ENCODE measurements at places on chromosomes 12 and 14. TPM values are rescaled to one million over a fixed set of nuclear protein-coding genes. Genes with fewer than 3 reads are reported as not detected.

The MIP gene
- total RNA-seq = not detected

The ASB8 gene
- 26.7 TPM for total RNA-seq

The GCH1 gene
- total RNA-seq = 0.56 TPM

The PHC1 gene
- 9.7 TPM for total RNA-seq

The TMEM119 gene
- 8.1 TPM for total RNA-seq

The HIGD1C gene
- not detected for total RNA-seq

The AICDA gene
- total RNA-seq = not detected

DNA sequence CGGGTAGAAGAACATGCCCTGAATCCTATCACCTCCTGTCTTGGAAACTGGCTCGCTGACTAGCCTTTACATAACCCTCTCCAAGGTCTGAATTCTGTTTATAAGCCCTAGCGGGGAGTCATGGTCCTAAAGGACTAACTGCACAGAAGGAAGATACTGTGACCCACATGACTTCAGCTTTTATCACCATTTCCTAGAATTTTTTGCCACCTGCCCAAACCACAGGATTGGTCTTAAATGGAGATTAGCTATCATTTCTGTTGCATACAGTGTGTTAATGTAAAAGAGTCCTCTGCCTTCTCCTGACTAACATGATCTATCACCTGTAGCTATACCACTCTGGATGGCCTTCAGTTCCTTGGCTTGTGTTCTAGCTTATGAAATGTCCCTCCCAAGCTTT is 319.2 kb downstream of the DUSP6 start:
- DNase-seq = no peak

DNA sequence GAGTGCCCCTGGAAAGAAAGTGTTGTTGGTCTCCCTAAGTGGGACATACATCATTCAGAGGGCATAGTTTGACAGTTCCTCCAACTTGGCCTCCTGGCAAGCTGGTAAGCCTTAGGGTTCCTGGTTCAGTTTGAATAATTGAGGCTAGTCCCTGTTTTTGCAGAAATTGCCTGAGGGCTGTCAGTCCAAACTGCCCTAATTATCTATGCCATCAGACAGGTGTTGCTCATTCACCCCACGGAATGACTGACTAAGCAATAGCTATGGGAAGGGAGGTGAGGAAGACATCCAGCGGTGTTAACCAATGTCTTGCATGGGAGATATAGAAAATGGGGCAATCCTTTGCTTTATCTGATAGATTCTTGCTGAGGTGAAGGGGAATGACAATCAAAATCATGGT is 37.6 kb downstream of the SPTSSA start:
- DNase-seq = no peak

DNA sequence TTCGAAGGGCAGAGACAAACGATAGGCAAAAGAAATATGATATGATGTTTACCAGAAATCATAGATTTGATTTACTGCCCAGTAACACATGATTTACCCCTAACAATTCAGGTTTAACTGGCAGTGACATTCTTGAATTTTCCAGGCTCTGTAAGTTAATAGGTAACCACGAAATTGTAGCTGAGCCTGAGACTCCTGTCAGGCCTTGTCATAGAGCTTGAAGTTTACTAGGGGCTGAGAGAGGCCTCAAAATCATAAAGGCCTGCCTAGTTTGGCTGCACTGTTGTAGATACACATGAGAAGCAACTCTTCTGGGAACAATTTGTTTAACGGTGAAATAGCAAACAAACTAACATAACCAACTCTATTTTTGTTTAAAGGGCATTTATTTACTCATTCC is 3.3 kb downstream of the ERP27 start:
- no peak for DNase-seq

- no peak for DNase-seq
Measured at GRCh38 chr14:93893661-93894261, 33.4 kb upstream of the FAM181A start.

DNA sequence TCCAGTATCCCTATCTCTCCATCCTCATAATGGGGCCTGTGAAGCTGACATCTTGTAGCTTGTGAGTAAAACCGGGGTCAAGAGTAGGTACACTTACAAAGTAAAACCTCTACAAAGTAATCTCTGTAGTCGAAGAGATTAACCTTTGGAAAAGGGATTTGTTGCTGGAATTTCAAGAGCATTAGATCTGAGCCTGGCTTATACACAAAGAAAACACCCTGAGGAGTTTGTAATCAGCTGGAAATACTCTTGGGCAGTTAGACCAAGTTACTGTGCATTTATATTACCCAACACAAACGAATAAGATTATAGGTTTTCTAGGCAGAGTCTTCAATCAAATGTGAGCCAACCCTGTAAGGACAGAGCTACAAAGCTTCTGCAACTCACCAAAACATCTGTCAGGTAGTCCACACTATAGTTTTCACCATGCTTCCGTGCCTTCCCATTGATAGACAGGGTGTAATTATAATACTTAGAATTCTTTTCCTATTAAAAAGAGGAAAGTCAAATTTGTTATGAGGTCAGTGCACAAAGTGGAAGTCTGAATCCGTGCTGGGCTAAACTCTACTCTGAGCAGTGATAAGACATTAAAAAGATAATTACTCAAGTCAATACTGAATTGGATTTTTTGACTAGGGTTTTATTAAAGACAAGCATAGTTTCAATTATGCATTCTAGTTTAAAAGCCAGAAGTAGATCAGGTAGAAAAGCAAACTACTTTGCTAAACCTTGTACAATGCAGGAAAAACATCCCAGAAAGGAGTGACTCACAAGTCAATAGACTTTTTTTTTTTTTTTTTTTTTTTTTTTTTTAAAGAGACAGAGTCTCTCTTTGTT is 14.6 kb downstream of the GNS start:
- peak; percentile 39 for DNase-seq

GRCh38 chr12:6547987-6548386 is 7.9 kb downstream of the IFFO1 start:
- peak; percentile 89 for DNase-seq

- no peak for DNase-seq
Measured at GRCh38 chr14:98477935-98478334, 794.1 kb downstream of the BCL11B start.

GRCh38 chr14:88473791-88474190 is 81.0 kb downstream of the PTPN21 start:
- peak; percentile 38 for DNase-seq

DNA sequence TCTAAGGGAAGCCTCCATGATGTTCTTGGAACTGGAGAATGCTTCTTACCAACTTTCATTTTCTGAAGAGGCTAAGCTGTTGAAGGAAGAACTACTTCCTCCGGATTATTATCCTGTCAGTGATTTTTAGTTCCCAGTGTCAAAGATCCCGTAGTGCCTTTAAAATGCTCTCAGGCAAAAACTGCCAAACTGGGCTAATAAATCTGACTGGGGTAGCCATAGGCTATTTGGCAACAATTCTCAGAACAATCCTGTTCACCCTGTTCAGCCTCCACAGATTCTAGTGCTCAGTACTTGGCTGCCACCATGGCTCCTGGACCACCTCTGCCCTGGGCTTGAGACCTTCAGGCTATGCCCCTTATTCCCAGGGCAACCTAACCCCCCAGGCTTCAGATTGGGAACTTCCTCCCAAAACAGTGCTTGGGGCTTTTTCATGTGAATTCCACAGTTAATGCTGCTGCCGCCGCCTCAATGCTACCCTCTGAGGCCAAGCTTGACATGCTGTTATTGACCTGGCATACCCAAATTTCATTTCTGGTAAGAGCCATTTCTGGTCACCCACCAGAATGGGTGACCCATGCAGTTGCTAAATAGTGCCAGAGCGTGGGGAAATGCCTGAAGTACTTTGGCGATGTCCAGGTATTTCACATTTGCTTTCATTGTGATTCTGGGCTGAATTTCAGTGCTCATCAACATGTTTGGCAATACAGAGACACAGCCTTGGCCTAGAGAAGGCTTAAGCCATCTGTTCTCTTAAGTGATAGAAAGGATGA is 110.0 kb upstream of the ARHGAP5 start:
- DNase-seq = no peak

DNA sequence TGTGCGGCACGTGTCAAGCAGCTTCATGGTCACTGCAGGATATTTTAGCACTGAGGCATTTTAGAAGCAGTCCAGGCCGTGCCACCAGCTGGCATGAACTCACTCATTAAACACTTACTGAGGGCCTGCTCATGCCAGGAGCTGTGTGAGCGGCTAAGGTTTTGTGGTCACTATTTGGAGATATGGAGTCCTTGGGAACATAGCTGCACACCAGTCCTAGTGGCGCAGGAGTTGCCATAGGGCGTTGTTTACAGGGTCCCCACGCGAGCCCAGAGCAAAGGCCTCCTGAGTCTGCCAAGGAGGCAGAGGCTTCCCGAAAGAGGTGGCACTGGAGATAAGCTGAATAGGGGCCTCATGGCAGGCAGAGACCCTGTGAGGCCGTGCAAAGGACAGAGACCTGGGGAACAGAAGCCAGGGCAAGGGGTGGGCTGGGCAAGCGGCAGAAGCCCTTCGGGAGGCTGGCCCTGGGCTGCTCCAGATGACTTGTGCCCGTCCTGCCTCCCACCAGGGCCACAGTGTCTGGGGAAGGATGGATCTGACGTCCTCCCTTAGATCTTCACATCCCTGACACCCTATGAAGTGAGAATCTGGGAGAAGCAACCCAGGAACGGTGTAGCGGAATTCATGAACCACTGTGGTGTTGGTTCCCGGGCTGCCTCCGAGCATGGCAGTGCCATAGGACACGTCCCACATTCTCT is 38.9 kb downstream of the SFSWAP start:
- DNase-seq = no peak

DNA sequence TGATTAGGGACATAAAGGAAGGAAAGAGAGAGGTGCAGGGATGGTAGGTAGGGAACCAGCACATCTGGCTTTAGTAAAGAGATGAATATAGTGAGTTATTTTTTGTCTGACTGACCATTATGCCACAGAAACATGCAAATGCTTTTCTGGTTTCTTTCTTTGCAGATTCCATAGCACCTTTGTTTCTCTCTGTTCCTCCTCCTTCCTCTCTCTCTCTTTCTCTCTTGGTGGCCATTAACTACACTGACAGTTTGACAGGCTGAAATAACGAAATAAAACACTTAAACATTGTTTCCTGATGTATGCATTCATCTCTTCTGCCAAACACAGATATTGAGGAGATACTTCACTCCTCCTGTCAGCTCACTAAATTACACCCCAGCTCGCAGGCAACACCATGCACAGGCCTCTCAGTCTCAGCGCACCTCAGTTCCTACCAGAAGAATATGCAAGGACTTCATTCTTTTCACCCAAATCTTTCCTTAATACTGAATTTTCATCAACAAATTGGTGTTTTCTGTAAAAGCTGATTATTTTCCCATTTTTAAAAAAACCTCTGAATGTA is 406.9 kb upstream of the SOX5 start:
- no peak for DNase-seq

Measured in IMR-90 (cell line).